ENCODE measurements at places on chromosomes 16 and 17. TPM values are rescaled to one million over a fixed set of nuclear protein-coding genes. Genes with fewer than 3 reads are reported as not detected.

The C17orf107 gene
- 2.5 TPM for total RNA-seq

The ASGR1 gene
- 1.2 TPM for total RNA-seq

The MRC2 gene
- total RNA-seq = 103 TPM

The TBC1D3C gene
- not detected for total RNA-seq

The NUPR1 gene
- 20.3 TPM for total RNA-seq

The MYH1 gene
- total RNA-seq = not detected

The MYADML2 gene
- not detected for total RNA-seq

The CA10 gene
- total RNA-seq = not detected

The ZG16 gene
- not detected for total RNA-seq

The MIEF2 gene
- total RNA-seq = 17.0 TPM

The KRTAP16-1 gene
- not detected for total RNA-seq

The CHST4 gene
- total RNA-seq = under 0.01 TPM

The TEKT5 gene
- not detected for total RNA-seq

The TMEM204 gene
- total RNA-seq = 12.9 TPM

The SLFN12L gene
- total RNA-seq = under 0.01 TPM

The HBA1 gene
- total RNA-seq = not detected

The NHLRC4 gene
- 0.59 TPM for total RNA-seq

The CPNE7 gene
- total RNA-seq = 34.2 TPM

The MYL4 gene
- not detected for total RNA-seq

Data from bronchus fibroblast of lung (primary cell).